ENCODE measurements at places on chromosomes 11 and 22.

DNA sequence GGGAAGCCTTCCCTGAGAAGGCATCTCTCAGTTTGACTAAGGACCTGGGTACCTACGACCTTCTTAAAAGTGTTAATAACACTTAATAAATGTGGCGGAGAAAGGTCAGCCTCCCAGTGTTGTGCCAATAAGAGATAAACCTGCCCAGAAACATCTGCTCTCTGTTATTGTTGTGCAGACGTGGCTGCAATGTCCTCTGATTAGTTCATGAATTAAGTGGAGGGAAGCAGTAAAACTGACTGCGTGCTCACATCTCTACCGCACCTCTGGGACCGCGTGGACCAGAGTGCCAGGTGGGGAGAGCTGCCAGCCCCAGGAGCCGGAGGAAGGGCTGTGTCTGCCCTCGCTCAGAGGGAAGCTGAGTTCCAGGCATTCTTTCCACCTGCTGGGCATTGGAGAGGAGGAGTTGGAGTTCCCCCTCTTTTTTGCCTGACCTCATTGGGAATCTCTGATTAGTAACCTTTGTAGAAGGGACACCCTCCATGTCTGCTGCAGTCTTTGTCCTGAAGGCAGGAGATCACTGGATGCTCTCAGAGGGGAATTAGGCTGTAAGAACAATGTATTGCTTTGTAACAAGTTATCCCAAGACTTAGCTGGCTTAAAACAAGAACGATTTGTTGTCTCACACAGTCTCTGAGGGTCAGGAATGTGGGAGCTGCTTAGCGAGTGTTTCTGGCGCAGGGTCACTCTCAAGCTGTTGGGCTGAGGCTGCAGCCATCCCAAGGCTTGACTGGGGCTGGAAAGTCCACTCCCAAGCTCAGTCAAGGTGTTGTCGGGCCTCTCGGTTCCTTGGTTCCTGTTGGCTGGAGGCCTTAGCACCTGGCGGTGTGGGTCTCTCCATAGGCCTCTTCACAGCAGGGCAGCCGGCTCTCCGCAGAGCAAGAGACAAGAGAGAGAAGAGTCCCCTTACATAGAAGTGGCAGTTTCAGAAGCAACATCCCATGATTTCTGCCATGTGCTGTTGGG is 247.6 kb upstream of the TBCEL start:
- no peak for DNase-seq

DNA sequence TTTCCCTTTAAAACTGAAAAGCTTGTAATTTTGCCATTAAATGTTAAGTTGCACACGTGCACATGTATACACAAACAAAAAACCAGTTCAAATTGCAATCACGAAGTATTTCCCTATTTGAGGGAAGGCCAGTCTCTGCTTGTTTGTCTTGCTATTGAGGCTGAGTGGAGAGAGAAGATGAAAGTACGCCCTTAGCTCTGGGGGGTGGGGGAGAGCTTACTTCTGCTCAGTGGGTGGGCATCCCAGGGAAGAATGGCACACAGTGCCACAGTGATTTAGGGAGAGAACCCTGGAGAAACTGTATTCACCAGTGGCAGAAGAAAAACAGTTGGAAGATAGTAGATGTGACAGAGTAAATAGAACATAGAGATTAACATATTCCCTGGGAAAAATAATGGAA is 8.7 kb downstream of the YAP1 start:
- no peak for DNase-seq

DNA sequence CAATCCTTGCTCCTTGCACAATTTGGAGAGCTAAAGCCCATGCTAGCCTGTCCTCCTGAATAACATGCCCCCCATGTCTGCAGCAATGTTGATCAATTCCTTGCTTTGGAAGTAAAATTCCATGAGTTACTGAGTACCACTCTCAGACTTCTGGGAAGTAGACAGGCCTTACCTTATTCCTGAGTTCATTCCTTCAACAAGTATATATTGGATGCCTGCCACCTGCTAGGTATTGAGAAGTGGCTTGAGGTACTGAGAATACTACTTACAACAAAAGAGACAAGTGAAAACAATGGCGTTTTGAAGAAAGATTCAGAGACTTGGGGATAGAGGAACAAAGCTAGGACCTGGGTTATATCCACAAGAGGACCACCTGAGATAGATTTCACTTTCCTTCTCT is 12.4 kb downstream of the PATE2 start:
- no peak for DNase-seq

GRCh38 chr11:40292721-40293508 is 1166.5 kb downstream of the LRRC4C start:
- no peak for DNase-seq

DNA sequence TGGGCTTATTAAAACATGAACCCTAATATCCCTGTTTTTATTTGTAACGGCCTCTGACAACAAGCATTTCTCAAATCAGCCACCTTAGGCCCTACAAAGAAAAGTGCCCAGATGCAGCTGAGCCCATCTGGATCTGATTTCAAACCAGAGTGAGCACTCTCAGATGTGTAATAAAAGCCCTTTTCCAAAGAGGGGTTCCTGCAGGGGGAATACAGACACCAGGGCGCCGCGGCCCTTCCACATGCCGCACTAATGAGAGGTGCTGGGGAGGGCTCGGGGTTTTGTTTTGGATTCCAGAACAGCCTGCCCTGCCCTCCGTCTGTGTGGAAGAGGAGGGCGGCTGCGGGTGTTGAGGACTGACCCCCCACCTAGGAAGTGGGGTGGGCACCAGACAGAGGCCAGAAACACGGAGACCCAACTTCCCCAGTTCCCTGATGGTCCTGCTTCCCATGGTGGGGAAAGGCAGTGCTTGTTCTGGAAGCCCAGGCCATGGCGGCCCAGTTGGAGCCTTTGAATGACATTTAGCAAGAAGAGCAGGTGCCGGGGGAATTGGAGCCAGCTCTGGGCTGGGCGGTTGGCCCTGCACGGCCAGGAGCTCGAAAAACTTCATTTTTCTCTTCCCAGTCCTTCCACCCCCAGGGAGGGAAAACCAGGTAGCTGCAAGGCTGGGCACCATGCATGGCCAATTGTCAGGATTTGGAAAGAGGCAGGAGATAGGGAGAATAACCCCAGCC is 63.7 kb downstream of the MACROD1 start:
- no peak for DNase-seq

GRCh38 chr11:2366733-2367132 is 10.4 kb upstream of the CD81 start:
- no peak for DNase-seq

DNA sequence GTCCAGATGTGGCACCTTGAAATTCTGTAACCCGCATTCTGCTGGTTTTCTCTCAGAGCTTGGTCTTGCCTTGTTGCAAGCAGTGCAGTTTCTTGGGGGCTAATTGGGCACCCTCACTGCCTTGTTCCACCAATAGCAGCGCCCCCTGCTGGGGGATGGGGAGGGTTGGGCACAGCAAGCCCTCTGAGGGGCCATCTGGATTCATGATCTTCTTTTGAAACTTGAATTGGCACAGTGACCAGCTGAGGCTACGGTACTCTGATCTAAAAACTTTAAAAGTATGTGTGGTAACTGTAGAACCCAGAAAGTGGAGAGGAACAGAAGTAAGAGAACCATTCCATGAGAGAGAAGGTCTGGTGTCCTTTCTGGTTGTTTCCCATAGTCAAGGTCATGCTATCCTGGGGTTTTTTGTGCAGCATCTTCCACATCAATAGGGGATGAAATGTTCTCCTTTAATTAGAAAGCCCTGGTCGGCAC is 64.2 kb downstream of the MED15 start:
- peak; percentile 64 for DNase-seq

DNA sequence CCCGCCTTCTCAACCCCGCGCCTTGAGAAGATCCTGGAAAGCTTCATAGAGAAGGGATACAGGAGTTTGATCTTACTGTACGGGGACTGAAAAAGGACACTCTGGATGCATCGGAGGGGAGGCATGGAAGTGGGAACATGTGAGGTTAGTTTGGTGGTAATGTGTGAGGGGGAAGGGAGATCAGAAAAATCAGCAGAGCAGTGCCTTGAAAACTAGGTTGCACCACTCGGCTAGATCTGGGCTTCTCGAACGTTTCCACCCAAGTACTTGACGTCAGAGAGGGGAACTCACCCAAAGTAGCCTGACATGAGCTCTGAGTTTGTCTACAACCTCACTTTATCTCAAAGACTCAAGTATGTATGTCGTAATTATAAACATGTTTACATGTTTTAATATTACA is 14.5 kb downstream of the USP35 start:
- DNase-seq: no peak
